ENCODE measurements at places on chromosomes 6 and 20.

- H3K4me1 ChIP-seq: peaks cover 3% of the 10 kb centered on the region
- no peak overlapping the region for H3K27ac ChIP-seq
- no peak for DNase-seq
- H3K27me3 ChIP-seq: no peaks in the 10 kb centered on the region
- H3K36me3 ChIP-seq: peaks cover 17% of the 10 kb centered on the region
These were observed 104.3 kb downstream of the MAP3K4 start for GRCh38 chr6:161095916-161096315.

GRCh38 chr20:52682237-52682636 lies 289.9 kb upstream of the TSHZ2 start:
- DNase-seq: no peak
- H3K4me1 ChIP-seq: no peaks in the 10 kb centered on the region
- H3K4me3 ChIP-seq: no peak overlapping the region
- peaks cover 3% of the 10 kb centered on the region for H3K27me3 ChIP-seq
- no peaks in the 10 kb centered on the region for H3K36me3 ChIP-seq

DNA sequence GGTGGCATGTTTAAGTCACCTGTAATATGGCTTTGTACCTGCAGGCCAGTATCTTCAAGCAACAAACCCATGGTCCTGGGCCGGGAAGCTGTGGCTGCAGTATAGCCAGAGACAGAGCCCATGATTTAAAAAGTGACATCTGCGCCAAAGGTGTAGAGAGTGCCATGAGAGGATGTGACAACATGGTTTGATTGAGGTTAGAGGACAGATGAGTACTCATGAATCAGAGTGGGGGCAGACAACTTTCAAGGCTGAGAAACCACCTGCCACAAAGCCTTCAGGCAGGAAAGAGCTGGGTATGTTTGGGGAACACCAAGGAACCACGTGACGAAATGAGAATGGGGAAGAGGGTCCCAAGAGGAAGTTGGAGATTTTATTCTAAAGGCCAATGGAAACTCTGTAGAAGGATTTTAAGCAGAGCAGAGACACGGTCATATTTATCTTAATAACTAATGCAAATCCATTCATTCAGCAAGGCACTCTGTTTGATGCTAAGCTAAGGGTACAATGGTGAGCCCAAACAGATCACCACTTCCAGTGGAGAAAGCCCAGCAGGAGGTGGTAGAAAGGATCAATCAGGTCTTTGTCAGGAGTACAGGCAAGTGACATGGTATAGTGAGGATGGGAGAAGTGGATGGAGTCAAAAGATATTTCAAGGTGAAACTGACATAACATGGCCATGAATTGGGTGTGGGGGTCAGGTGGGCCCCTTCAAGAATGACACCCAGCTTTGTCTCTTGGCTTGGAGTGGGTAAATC lies 3.4 kb upstream of the MICAL1 start:
- peak; percentile 77 for DNase-seq
- H3K36me3 ChIP-seq: peaks cover 31% of the 10 kb centered on the region
- peak overlapping the region; percentile 72 for H3K27ac ChIP-seq
- no peaks in the 10 kb centered on the region for H3K27me3 ChIP-seq

- H3K27me3 ChIP-seq: peaks cover 5% of the 10 kb centered on the region
- no peak overlapping the region for H3K4me3 ChIP-seq
- peaks cover 10% of the 10 kb centered on the region for H3K4me1 ChIP-seq
- H3K27ac ChIP-seq: no peak overlapping the region
- H3K36me3 ChIP-seq: no peaks in the 10 kb centered on the region
- no peak for DNase-seq
These were observed 219.5 kb downstream of the HACE1 start for GRCh38 chr6:104640150-104640700.
